ENCODE measurements at places on chromosomes 2 and 18.

DNA sequence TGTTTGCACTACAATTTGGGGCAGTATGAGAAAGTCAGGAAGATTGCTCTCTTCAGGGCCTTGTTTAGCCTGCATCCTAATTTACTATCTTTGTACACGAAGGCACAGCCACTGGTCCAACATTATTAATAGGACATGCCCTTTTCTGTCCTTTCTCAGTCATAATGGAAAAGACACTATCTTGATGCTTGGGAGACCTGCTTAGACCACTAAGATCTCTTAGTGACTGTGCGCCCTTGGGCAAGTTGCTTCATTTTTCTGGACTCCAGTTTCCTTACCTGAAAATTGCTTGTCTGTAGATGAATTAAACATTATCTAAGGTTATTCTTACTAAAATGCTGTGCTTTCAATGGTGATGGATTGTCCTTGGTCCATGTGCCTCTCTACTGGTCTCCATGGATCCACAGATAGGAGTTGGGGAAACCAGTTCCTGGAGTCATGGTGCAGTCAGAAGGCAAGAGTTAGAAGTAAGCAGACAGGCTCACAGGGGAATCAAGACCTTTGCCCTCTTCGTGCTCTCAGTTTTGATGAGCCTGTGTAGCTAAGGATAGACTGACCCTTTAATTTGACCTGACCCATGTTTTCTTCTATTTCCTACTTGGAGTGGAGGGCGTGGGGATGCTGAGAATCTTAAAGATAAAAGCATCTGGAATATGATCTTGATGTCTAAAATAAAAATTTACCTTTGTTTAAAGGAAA lies 114.0 kb downstream of the RAPGEF4 start:
- DNase-seq, result no peak

DNA sequence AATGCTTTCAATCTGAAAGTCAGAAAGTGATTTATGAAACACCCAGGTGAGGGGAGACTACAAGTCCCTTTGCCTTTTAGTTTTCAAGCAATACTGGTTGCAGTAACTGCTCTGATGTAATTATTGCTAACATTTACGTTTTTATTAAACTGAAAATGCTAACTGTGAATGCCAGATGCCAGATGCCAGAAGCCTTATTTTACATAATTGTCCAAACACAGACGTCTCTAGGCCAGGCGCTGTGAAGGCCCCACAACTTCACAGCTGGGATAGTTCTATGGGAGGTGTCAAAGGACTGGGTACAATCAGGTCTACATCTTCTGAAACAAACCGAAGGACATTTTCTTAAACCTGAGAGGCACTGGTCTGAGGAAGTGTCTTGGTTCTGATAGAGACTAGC lies 27.5 kb upstream of the MSGN1 start:
- no peak for DNase-seq

DNA sequence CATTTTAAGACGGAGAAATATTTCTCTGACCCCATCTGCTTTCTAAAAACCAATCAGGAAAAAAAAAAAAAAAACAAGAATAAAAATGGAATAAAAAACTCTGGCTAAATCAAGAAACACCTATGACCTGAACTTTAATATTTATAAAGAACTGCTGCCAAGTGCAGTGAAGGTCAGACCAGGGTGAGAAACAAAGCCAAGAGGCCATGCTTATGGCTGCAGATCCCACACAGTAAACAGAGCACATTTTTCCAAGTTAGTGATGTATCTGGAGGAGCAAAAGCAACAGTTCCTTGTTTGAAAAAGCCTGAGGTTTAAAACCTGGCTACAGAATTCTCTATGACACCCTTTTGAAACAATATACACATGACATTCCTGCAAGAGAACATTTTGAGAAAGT lies 242.3 kb downstream of the SRBD1 start:
- DNase-seq, result no peak

GRCh38 chr2:240248721-240249422 lies 108.4 kb upstream of the OTOS start:
- DNase-seq, result no peak

GRCh38 chr2:115248066-115248465 lies 805.6 kb downstream of the DPP10 start:
- DNase-seq, result no peak

DNA sequence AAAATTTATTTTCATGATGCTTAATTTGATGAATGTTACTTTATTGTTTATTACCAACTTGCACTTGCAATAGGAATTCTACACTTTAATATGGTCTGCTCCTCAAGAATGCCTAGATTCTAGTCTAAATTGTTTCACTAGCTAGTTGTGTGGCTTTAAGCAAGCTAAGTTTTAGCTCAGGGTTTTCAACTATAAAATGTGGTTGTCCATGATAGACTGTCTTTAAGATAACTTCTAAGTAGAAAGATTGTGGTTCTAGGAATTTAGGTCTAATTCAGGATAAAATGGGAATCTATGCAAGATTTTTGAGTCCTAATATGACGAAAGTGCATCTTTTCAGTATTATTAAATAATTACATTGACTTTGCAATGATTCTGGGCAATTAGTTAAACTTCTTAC lies 294.0 kb downstream of the PLCL1 start:
- DNase-seq, result no peak

DNA sequence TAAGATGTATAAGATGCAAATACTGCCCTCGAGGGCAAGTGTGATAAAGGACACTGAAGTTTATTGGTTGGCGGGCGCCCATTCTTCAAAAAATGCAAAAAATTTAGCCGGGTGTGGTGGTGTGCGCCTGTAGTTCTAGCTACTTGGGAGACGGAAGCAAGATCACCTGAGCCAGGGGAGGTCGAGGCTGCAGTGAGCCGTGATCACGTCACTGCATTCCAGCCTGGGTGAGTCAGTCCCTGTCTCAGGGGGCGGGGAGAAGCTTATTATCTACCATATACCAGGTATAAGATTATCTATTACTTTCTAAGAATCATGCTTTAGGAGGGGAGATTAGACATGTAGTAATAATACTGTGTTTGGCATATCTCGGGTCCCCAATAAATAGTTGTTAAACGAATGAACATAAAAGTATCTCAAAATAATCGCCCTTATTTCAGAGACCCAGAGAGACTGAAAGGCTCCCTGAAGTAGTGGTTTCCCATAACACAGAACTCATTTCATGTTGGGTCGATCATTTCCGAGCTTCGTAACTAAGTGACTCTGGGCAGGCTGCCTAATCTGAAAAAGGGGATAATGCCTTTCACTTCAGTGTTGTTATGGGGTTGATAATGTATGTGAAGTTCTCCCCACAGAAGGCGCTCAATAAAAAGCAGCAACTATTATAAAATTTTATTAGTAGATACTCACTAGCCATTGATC lies 1.2 kb upstream of the SELENOI start:
- no peak for DNase-seq

GRCh38 chr2:696999-697627 lies 19.9 kb upstream of the TMEM18 start:
- DNase-seq, result no peak

GRCh38 chr2:125698280-125698679 lies 957.7 kb upstream of the GYPC start:
- no peak for DNase-seq

- DNase-seq, result no peak
Observed at GRCh38 chr2:70962211-70962884, 16.1 kb upstream of the ANKRD53 start.

GRCh38 chr2:49309461-49309860 lies 155.1 kb upstream of the FSHR start:
- no peak for DNase-seq

GRCh38 chr18:77985526-77986281 lies 736.1 kb downstream of the GALR1 start:
- DNase-seq, result no peak

DNA sequence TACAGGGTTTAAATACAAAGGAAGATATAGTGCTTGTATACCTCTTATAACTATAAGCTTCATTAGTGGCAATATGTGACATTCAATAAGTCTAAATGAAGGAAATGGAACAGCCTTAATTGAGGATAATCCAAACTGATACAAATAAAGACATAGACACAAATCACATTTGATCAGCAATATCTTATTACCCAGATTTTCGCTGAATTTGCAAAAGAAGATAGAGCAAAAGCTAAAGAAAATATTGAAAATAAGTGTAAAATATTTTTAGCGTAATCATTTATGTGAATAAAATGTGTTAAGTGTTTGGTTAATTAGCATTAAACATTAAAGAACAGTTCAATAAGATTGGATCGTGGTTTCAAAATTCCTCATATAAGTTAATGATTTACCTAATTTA lies 51.2 kb downstream of the CCDC148 start:
- DNase-seq, result no peak
